Foreskin fibroblast (primary cell): ENCODE measurements at places on chromosomes 11 and 22.

- DNase-seq, result peak; percentile 59
Measured at GRCh38 chr22:22111267-22111751, 128.7 kb upstream of the TOP3B start.

DNA sequence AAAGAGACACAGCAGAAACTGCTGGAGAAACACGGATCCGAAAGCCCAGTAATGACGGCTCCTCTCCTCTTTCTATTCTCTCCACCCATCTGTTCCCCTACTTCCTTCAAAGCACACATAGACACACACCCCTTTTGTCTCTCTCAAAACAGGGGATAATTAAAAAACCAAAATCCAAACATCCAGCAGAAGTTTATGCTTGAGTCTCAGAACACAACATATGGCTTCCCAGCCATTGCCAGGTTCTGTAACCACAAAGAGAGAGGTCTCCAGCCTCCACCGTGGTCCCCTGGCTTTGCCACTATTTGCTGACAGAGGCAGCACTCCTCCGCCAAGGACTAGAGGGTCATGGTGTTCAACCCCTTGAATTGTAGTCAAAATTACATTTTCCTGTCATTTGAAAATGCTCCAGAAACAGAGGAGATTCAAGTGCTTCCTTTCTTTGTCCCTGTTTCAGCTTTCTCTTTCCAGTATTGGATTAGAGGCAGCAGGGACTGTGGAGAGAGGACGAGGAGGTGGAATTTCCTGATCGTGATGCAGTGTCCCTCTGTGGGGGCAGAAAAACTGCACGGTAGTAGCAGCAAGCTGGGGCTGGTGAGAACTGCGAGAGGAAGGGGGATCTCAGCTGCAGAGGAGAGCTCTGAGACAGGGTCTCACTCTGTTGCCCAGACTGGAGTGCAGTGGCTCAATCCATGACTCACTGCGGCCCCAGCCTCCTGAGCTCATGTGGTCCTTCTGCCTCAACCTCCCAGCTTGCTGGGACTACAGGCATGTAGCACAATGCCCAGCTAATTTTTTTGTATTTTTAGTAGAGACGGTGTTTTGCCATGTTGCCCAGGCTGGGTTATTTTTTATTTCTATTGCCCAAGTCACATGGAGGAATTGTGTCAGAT is 60.3 kb downstream of the UBASH3B start:
- no peak for DNase-seq

- DNase-seq, result no peak
Measured at GRCh38 chr11:110629594-110629993, 82.6 kb downstream of the ARHGAP20 start.

- no peak for DNase-seq
Measured at GRCh38 chr22:29069463-29069862, 3.4 kb upstream of the KREMEN1 start.

DNA sequence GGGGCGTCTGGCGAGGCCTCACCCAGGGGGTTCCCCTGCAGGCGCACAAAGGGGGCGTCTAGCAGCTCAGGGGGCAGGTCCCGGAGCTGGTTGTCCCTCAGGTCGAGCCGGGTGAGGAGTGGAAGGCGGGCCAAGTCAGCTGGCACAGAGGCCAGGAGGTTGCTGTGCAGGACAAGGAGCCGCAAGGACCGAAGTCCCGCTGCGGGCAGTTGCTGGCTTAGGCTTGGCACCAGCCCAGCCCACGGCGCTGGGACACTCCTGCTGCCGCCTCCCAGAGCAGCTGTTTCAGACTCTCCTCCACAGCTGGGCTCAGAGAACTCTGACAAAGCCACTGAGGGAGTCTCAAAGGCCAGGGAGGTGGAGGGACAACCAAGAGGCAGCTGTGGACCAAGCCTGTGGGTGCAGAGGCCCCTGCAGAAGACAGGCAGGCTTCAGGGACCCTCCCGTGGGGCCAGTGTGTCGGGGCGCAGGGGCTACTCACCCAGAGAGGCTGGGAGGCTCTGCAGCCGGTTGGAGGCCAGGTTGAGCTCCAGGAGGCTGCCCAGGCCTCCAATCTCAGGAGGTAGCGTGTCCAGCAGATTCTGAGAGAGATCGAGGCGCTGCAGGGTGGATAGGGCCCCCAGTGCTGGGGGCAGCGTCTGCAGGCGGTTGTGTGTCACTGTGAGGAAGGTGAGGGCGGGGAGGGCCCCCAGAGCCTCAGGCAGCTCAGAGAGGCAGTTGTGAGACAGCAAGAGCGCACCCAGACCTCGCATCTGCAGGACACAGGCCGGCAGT is 2.2 kb downstream of the PIDD1 start:
- DNase-seq, result no peak

DNA sequence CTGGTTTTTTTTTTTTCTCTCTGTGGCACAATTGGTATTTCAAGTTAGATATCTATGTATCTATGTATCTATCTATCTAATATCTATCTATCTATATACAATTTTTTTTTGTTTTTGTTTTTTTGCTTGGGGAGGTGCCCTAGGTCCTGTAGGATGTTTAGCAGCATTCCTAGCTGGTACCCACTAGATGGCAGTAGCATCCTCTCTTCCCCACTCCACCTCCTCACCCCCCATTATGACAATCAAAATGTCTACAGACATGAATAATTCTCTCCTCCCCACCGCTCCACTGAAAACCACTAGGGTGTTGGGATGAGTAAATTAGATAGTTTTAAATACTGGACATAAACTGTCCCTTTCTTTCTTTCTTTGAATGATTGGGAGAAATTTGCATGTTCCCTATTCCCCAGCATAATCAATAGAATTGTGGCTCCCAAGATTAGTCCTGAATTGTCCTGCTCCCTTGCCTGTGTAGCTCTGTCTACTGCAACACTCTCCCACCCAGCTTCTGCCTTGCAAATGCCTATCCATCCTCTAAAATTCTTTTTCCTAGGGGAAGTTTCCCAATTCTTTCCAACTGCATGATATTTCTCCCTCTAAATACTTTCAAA is 1152.4 kb downstream of the LRRC4C start:
- peak; percentile 79 for DNase-seq

DNA sequence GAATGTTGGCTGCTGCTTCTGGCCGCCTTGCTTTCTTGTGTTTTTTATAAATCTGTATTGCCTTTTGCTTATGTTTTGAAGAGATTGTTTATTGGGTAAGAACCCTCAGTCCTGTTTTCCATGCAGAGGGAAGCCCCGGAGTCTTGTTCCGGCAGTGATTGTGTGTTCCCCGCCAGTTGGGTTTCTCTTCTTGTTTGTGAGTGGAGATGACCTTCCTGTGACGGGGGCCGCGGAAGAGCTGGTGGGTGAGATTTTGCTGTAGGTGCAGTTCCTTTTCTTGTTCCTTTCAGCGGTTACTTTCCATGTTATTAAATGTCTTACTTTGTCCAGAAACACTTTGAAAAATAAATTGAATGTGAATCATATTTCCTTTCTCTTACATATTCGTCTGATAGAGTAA is 8.3 kb downstream of the TBC1D22A start:
- DNase-seq, result no peak

DNA sequence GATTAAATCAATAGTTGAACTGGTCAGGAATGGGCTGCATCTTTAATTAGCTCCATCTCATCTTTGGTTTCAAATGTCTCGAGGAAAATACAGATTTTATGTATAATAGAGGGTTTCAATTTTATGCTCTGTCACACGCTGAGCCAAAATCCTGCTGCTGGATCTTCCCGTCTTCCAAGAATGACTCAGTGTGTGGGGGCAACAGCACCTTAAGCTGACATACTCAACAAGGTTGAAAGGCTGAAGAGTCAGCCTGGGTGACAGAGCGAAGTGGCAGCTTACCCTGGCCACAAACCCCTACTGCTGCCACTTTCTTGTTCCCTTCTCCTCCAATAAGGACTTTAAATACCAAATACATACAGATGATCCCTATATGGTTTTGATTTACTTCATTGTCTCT is 9.0 kb upstream of the PCF11 start:
- no peak for DNase-seq

GRCh38 chr11:74749127-74749964 is 697 bp downstream of the RNF169 start:
- DNase-seq, result peak; percentile 28
